ENCODE measurements at places on chromosomes 5 and 9.

DNA sequence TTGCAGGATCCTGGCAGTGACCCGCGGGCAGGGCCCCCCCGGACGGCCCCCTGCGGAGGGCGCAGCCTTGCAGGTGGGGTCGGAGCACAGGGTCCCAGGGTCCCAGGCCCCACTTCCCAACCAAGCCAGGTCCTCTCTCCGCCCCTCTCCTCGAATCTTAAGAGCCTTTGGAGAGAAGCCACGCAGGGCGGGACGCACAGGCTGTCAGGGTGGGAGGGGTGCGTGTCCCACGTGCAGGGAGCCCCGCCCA lies 18.4 kb upstream of the EGFL7 start:
- no peak for DNase-seq

- DNase-seq, result no peak
Observed at GRCh38 chr5:141051521-141051866, 320 bp downstream of the PCDHB1 start.

DNA sequence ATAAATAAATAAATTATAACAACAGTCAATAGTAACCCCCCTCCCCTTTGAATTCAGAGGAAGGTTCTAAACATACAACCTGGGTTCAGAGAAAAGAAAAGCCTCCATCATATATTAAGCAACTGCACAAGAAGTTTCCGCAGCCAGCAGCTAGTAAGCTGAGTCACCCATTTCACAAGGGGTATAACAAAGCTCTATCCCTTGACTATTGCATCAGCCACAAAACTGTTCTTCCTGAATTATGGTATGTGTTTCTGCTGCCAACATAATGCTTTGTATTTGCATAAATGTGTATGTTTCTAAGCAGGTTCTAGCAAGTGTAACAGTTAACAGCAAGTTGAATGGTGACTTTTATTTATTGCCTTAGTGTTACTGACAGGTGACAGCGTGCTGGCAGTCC lies 6.8 kb upstream of the CEP120 start:
- no peak for DNase-seq

DNA sequence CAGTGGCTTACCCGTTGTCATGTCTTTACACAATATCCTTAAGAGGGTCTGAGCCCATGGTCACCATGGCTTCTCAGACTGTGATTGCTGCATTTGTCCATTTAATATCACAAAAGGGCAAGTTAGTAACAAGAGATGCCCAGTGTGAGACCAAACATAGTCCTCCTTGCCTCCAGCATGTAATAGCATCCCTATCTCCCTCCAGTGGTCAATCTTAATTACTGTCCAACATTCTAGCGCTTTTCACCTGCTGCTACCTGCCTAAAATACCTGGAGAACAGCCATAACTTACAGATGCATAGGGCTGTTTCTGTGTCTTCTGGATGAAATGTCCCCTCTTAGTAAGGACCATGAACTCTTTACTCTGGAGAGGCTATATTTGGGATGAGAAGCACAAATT lies 267.2 kb upstream of the DAB2 start:
- no peak for DNase-seq

- no peak for DNase-seq
Observed at GRCh38 chr9:33952066-33952465, 96.6 kb downstream of the UBAP2 start.

GRCh38 chr5:68251386-68251785 lies 35.8 kb downstream of the PIK3R1 start:
- peak; percentile 34 for DNase-seq

- no peak for DNase-seq
Observed at GRCh38 chr5:147805030-147805454, 22.5 kb upstream of the JAKMIP2 start.

DNA sequence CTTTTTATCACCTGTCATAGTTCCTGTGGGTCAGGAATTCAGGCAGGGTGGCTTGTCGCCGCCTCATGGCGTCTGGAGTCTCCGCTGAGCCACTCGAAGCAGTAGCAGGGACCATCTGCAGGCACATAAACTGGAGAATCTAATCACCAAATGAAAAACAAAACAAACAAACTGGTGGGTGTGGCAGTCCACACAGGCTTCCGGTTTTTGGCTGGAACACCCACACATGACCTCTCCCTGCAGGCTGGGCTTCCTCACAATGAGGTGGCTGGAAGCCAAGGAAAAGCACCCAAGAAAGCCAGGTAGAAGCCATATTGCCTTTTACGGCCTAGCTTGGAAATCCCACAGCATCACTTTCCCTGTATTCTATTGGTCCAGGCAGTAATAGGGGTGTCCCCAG lies 197.0 kb downstream of the SYK start:
- no peak for DNase-seq
